Activated CD8-positive, alpha-beta T cell treated with anti-CD3 and anti-CD28 coated beads, Interleukin-2, amount 10 ng/mL, durations not matched to agents 7 days and 5 days (primary cell): ENCODE measurements at places on chromosomes 16 and 17. TPM values are rescaled to one million over a fixed set of nuclear protein-coding genes. Genes with fewer than 3 reads are reported as not detected.
A peak's percentile ranks its signal among the peaks of the same experiment; 100 is the strongest.

GRCh38 chr16:56977216-56977615 lies 12.1 kb upstream of the NLRC5 start:
- H3K4me1 ChIP-seq = peaks cover 53% of the 10 kb centered on the region
- H3K36me3 ChIP-seq = peaks cover 25% of the 10 kb centered on the region
- H3K27ac ChIP-seq = no peak overlapping the region
- no peaks in the 10 kb centered on the region for H3K27me3 ChIP-seq
- no peak overlapping the region for H3K4me3 ChIP-seq

DNA sequence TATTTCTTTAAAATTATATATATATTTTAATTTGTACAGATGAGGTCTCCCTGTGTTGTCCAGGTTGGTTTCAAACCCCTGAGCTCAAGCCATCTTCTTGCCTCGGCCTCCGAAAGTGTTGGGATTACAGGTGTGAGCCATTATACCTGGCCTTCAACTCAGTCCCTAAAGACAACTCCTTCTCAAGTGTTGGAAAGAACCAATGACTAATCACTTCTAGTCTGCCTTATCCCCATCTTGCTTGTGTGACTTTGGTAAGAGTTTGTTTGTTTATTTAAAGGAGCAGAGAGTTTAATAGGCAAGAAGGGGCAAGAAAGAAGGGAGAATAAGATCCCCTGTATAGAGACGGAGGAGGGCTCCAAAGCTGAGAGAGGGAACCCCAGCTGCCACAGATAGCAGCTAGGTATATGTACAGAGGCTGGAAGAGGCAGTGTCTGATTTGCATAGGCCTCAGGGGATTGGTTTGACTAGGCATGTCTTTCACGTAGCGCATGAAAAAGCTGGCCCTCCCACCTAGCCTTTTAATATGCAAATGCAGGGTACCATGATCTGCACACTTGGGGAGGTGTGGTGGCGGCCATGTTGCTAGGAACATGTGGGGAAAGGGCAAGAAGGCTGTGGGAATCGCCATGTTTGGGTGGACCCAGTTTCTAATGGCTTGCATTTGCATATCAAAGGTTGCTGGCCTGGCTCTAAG lies 21.5 kb downstream of the ABCC1 start:
- no peak overlapping the region for H3K4me3 ChIP-seq
- no peak overlapping the region for H3K27ac ChIP-seq
- DNase-seq = no peak
- H3K36me3 ChIP-seq = peaks cover 77% of the 10 kb centered on the region

DNA sequence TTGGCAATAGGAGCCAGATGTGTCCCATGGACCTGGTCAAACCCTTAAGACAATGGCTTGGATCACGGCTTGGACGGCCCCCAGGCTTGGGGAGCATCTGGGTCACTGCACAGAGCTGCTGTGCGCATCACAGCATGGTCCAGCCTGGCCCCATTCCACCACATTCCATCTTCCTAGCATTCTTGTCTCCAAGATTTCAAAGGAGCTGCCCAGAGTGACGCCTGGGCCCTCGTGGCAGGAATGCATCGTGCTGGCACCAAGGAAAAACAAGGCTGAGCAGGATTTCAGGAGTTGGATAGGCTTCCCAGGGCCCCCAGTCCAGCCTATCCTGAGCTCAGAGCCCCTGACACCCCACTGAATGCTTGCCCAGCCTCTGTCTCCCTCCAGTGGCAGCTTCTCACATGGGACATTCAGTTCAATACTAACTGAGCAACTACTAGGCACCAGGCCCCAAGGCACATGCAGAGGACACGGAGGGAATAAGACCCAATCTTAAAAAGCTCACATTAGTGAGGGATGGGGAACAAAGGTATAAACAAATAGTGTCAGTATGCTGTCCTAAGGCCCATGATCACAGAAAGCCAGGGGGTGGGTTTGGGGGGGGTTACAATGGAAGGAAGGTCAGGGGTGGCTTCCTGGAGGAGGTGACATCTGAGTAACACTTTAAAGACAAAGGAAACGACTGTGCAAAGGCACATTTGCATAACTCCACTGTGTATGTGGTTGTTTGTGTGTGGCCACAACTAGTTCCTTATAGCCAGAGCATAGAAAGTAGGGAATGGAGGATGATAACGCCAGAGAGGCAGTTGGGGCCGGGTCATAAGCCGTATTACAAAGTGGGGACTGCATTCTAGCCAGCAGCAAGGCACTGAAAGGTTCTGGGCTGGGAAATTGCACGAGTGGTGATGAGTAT lies 34.1 kb downstream of the TK2 start:
- no peaks in the 10 kb centered on the region for H3K27me3 ChIP-seq
- peaks cover 2% of the 10 kb centered on the region for H3K36me3 ChIP-seq
- peak overlapping the region; percentile 74 for H3K4me3 ChIP-seq

GRCh38 chr16:24540602-24541210 lies 1.3 kb downstream of the RBBP6 start:
- DNase-seq = peak; percentile 46
- H3K4me1 ChIP-seq = peaks cover 45% of the 10 kb centered on the region
- H3K27me3 ChIP-seq = peaks cover 2% of the 10 kb centered on the region
- peak overlapping the region; percentile 95 for H3K4me3 ChIP-seq

- H3K27ac ChIP-seq = no peak overlapping the region
- H3K27me3 ChIP-seq = no peaks in the 10 kb centered on the region
- H3K4me1 ChIP-seq = no peaks in the 10 kb centered on the region
- no peak overlapping the region for H3K4me3 ChIP-seq
These were observed 23.8 kb downstream of the AKAP1 start for GRCh38 chr17:57108671-57109392.

DNA sequence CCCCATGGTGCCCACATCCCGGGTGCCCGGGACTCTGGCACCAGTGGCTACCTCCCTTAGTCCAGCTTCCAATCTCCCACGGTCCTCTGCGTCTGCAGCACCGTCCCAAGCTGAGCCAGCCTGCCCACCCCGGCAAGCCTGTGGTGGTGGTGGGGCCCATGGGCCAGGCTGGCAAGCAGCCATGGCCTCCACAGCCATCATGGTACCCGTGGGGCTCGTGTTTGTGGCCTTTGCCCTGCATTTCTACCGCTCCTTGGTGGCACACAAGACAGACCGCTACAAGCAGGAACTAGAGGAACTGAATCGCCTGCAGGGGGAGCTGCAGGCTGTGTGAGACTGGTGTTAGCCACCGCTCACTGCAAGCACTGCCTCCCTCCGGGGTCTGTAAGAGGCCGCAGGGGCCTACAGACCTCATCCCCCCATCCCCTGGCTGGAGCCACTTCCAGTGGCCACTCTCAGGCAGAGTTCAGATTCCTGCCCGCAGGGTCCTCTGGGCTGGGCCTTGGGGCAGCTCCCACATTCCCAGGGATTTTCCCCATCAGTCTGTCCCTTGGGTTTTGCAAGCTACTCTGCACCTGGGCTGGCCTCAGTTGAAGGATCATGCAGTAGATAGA lies 3.9 kb upstream of the SETD1A start:
- peaks cover 14% of the 10 kb centered on the region for H3K36me3 ChIP-seq
- H3K4me1 ChIP-seq = peaks cover 40% of the 10 kb centered on the region
- H3K27ac ChIP-seq = no peak overlapping the region
- H3K4me3 ChIP-seq = no peak overlapping the region
- DNase-seq = peak; percentile 79

- H3K27ac ChIP-seq = no peak overlapping the region
- peaks cover 8% of the 10 kb centered on the region for H3K36me3 ChIP-seq
- no peaks in the 10 kb centered on the region for H3K27me3 ChIP-seq
- H3K4me1 ChIP-seq = no peaks in the 10 kb centered on the region
- no peak overlapping the region for H3K4me3 ChIP-seq
- no peak for DNase-seq
These were observed 42.3 kb downstream of the PIPOX start for GRCh38 chr17:29085223-29085622.

DNA sequence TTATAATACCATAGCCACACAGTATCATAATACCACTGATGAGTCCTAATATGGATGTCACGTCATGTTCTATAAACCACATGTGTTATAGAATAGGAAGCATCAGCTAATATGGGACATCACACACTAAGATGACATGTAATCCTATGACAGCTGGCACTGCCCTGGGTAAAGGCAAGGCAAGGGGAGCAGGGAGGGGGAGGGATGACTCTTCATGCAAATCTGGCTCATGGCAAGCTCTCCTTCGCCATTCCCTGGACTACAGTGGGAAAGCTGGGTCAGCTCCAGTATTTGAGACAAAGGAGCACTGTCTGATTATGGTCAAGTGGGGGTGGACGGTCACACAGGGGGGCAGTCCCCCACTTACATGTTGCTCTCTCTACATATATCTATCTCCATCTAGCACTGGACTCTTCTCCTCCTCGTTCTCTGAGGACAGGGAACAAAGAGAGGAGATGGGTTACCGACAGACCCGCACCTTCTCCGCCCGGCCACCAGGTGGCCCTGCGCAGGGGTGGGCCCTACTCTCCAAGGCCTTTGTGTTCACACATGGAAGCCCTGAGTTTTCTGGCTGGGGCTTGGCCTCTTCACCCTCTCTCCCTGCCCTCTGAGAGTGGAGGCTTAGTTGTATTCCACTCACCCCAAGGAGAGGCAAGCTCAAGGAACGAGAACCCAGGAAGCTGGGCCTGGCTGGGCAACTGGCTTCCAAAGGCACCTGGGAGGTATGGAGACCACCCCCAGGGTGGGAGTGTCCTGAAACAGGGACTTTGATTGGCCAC lies 23.4 kb upstream of the MPO start:
- H3K36me3 ChIP-seq = peaks cover 6% of the 10 kb centered on the region
- no peak overlapping the region for H3K27ac ChIP-seq
- DNase-seq = peak; percentile 74
- no peak overlapping the region for H3K4me3 ChIP-seq

Gene LCAT
- total RNA-seq = 23.1 TPM
